Right atrium auricular region (tissue), 2 donors: ENCODE measurements at places on chromosomes 12 and 14. TPM values are rescaled to one million over a fixed set of nuclear protein-coding genes. Genes with fewer than 3 reads are reported as not detected.

Gene TGM1
- total RNA-seq: 36.9 TPM

Gene KRT79
- not detected for total RNA-seq

DNA sequence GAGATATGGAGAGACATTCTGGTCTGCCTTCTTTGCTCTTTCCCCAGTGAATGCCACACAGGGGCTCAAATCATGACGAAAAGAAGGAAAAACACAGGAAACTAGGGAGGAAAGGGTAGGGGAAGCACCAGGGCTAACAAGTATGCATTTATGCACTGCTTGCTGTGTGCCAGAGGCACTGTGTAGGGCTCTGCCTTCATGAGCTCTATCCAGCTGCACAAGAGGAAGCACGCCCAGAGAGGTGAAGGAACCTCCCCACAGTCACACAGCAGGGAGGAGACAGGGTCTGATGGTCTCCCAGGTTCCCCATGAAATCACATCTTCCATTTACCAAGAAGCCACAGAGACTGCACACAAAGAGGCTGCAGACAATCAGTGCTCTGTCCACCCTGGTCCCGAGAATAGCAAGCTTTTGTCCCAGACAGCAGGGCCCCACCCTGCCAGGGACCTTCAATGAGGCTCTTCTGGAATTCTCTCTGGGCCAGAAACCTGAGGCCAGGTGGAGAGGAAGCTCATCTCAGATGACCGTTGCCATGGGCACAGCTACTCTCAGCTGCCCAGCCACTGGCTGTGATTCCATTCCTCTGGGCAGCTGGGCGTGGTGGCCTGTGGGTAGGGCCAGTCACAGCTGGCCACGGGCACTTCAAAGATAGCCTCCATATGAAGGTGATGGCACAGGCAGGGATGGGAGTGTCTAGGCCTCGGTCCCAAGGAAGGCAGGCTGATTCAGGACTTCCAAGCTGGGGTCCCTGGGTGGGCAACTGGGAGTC lies 7.3 kb upstream of the TRPV4 start:
- no peaks in the 10 kb centered on the region for H3K36me3 ChIP-seq
- H3K27ac ChIP-seq: no peak overlapping the region
- no peak overlapping the region for H3K4me3 ChIP-seq
- H3K27me3 ChIP-seq: no peaks in the 10 kb centered on the region
- no peak for DNase-seq

DNA sequence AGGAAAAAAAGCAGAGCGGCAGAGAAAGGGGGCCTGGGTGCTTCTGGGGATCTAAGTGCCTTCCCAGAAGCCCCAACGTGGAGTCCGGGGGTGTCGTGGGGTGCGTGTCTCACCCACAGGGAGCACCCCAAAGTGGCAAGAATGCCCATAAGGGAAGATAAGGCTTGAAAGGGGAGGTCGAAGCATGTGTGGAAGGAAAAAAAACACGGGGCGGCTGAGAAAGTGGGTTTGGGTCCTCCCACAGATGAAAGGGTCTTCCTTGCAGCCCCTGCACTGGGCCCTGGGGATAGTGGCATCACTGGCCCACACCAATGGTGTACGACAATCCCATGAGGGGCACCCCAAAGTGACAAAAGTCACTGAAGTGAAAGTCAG lies 275.5 kb downstream of the ALG10 start:
- H3K27ac ChIP-seq: no peak overlapping the region
- H3K36me3 ChIP-seq: no peaks in the 10 kb centered on the region
- no peak for DNase-seq
- H3K27me3 ChIP-seq: no peaks in the 10 kb centered on the region

- H3K36me3 ChIP-seq: no peaks in the 10 kb centered on the region
- H3K4me1 ChIP-seq: no peaks in the 10 kb centered on the region
- no peak overlapping the region for H3K27ac ChIP-seq
- no peaks in the 10 kb centered on the region for H3K27me3 ChIP-seq
- H3K4me3 ChIP-seq: no peak overlapping the region
- no peak for DNase-seq
Measured at GRCh38 chr12:19978193-19978592, 390.1 kb upstream of the PDE3A start.

DNA sequence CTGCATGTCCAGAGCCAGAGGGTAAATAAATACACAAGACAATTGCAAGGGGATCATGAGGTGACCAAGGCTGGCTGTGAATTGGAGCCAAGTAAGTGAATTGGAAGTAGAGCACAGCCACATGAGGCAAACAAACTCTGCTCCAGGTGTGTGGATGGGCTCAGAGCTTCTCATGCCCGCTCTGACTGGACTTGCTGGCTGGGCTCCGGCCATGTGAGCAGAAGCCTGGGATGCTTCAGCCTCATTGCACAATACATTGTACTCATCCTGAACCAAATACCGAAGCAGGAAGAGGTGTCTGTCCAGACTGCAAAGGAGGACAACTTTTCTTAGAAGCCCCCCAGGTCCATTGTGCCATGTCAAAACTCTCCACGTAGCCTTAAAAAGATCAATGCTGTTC lies 193.0 kb downstream of the TTC8 start:
- no peak overlapping the region for H3K4me3 ChIP-seq
- no peak for DNase-seq
- no peak overlapping the region for H3K27ac ChIP-seq
- no peaks in the 10 kb centered on the region for H3K27me3 ChIP-seq
- no peaks in the 10 kb centered on the region for H3K4me1 ChIP-seq
- H3K36me3 ChIP-seq: no peaks in the 10 kb centered on the region

- H3K27me3 ChIP-seq: no peaks in the 10 kb centered on the region
- no peak for DNase-seq
- no peaks in the 10 kb centered on the region for H3K36me3 ChIP-seq
- H3K4me1 ChIP-seq: no peaks in the 10 kb centered on the region
Measured at GRCh38 chr12:23488130-23488529, 461.3 kb downstream of the SOX5 start.

GRCh38 chr12:109098183-109098604 lies 797 bp downstream of the UNG start:
- peaks cover 6% of the 10 kb centered on the region for H3K36me3 ChIP-seq
- no peak for DNase-seq
- H3K27ac ChIP-seq: peak overlapping the region; percentile 80
- H3K4me1 ChIP-seq: peaks cover 22% of the 10 kb centered on the region

DNA sequence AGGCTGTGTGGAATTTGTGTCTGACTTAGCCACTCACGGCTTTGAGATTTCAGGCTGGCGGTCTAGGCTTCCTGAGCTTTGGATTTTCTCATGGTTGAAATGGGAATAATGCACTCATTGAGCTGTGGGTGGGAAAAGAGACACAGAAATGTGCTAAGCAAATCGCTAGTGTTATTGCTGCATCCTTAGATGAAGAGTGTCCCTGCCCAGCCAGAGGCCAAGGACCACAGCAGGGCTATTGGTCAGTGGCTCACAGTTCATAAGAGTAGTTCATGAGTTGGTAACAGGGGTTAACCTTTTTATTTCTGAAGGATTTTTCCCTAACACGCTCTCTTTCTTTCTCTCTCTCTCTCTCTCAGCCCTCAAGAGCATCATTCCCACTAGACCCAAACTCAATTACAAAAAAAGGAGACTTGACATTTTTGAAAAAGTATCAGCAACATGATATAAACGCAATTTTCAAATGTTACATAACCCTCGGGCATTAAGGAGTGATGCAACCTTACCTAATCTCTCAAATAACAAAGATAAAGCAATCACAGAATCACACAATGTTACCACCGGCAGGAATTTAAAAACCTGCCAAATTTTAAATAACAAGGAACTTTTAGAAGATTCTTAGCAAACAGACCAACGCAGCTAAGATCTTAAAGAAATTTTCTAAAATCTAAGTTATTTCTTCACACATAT lies 36.7 kb upstream of the RMST start:
- H3K27me3 ChIP-seq: no peaks in the 10 kb centered on the region
- H3K4me3 ChIP-seq: no peak overlapping the region
- no peaks in the 10 kb centered on the region for H3K4me1 ChIP-seq
- no peaks in the 10 kb centered on the region for H3K36me3 ChIP-seq
- DNase-seq: no peak

DNA sequence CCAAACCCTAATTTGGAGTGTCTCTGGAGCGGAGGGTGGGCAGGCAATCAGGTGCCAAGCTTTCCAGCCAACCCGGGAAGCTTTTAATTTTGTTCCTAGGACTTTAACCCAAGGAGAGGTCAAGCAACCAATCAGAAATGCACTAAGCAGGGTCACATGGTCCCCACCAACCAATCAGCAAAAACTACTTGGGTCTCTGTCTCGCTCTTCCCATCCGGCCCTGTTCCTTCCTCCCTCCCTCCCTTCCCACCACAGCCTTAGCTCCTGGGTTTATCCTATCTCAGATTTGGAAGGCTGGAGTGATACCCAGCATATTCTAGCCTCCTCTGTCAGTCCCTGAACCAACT lies 7.3 kb downstream of the HOXC5 start:
- no peaks in the 10 kb centered on the region for H3K4me1 ChIP-seq
- H3K27me3 ChIP-seq: no peaks in the 10 kb centered on the region
- H3K36me3 ChIP-seq: no peaks in the 10 kb centered on the region

GRCh38 chr14:64692189-64692985 lies 11.8 kb upstream of the PLEKHG3 start:
- DNase-seq: no peak
- H3K27me3 ChIP-seq: no peaks in the 10 kb centered on the region
- H3K36me3 ChIP-seq: no peaks in the 10 kb centered on the region
- peak overlapping the region; percentile 56 for H3K27ac ChIP-seq

DNA sequence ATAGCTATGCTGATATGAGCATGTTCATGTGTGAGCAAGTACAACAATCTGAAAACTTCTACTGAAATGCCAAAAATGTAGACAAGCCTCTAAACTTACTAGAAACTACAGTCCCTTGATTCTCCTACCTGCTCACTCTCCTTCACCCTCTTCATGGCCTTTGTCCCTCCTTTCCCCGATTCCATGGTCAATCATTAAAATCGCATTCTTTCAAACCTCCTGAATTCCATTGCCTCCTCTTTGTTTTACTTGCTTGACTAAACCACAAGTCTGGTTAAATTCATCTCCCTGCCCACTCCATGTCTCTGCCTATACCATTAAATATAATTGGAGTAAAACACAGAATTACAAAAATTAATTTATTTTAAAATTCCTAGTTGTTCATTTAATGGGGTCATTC lies 33.0 kb upstream of the SSTR1 start:
- no peak overlapping the region for H3K27ac ChIP-seq
- H3K36me3 ChIP-seq: no peaks in the 10 kb centered on the region
- no peaks in the 10 kb centered on the region for H3K4me1 ChIP-seq
- no peak overlapping the region for H3K4me3 ChIP-seq
- H3K27me3 ChIP-seq: no peaks in the 10 kb centered on the region

- no peak overlapping the region for H3K27ac ChIP-seq
- no peaks in the 10 kb centered on the region for H3K4me1 ChIP-seq
- H3K36me3 ChIP-seq: no peaks in the 10 kb centered on the region
- no peak overlapping the region for H3K4me3 ChIP-seq
Measured at GRCh38 chr14:59754256-59754655, 116.3 kb downstream of the RTN1 start.

Gene TRAFD1
- total RNA-seq: 17.9 TPM

DNA sequence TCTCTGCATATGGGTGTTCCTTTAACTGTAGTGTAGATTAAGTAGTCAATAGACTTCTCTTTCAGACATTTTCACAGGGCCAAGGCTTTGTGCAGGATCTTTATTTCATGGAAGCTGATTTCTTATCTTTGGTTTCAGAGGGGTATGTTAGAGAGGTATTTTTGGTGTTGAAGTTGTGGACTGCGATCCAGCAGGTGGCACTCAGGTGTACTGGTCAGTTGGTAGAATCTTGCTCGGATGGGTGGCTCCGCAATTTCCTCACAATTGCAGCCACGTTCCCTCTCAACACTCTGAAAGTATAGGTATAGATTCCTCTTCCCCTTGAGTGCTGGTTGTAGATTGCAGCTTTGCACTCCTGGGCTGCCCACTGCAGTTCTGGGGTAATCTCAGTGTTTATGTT lies 44.3 kb downstream of the OSBPL8 start:
- no peaks in the 10 kb centered on the region for H3K4me1 ChIP-seq
- no peak overlapping the region for H3K27ac ChIP-seq
- no peak overlapping the region for H3K4me3 ChIP-seq
- H3K27me3 ChIP-seq: no peaks in the 10 kb centered on the region
- no peaks in the 10 kb centered on the region for H3K36me3 ChIP-seq

Gene PROX2
- not detected for total RNA-seq

Gene VSX2
- not detected for total RNA-seq

GRCh38 chr14:62939970-62940369 lies 105.3 kb downstream of the KCNH5 start:
- DNase-seq: no peak
- H3K4me3 ChIP-seq: no peak overlapping the region
- no peaks in the 10 kb centered on the region for H3K4me1 ChIP-seq
- no peaks in the 10 kb centered on the region for H3K36me3 ChIP-seq

- H3K27ac ChIP-seq: no peak overlapping the region
- no peak overlapping the region for H3K4me3 ChIP-seq
- H3K27me3 ChIP-seq: no peaks in the 10 kb centered on the region
- H3K36me3 ChIP-seq: peaks cover 3% of the 10 kb centered on the region
Measured at GRCh38 chr12:82475211-82475610, 116.9 kb downstream of the METTL25 start.

GRCh38 chr12:14454098-14454907 lies 88.8 kb downstream of the ATF7IP start:
- peaks cover 38% of the 10 kb centered on the region for H3K36me3 ChIP-seq
- no peaks in the 10 kb centered on the region for H3K4me1 ChIP-seq
- DNase-seq: no peak
- no peak overlapping the region for H3K27ac ChIP-seq
- no peak overlapping the region for H3K4me3 ChIP-seq

- H3K27ac ChIP-seq: peak overlapping the region; percentile 0
- peaks cover 6% of the 10 kb centered on the region for H3K4me1 ChIP-seq
Measured at GRCh38 chr12:50690925-50691324, 73.0 kb upstream of the ATF1 start.

DNA sequence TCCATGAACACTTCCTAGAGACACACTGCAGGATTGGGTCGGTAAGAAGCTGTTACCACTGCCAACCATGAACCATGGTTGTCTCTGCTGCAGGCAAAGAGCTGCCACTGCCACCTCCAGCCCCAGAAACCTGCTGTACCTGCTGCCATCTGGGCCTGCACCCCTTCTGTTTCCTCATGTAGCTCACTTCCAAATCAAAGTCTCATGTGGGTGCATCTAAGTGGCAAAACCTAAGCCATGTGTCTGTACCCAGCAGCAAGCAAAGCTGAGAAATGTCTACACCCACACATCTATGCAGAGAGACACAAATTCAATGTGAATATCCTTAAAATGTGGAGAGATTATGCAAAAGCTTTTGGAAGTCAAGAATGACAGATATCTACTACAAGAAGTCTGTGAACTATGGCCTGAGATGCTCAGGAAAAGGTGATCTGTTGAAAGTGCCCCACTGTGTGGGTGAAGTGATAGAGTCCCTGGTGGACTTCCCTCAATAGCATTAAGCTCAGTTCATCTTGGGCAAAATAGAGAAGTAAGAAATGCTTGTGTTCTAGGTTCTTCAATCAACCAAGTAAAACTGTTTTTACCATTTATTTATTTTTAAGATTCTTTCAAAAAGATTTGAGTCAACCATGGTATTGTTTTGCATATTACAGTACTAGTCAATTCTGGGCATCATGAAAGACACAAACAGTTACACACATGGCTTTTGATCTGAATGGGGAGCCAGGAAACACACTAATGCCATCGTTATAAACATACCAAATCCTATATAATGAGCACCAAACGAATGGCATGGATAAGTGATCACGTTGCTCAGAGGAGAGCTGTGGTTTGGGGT lies 64.4 kb downstream of the FOS start:
- H3K36me3 ChIP-seq: no peaks in the 10 kb centered on the region
- no peak overlapping the region for H3K27ac ChIP-seq
- no peak for DNase-seq
- H3K4me1 ChIP-seq: no peaks in the 10 kb centered on the region

- no peak overlapping the region for H3K4me3 ChIP-seq
- no peaks in the 10 kb centered on the region for H3K4me1 ChIP-seq
- no peak overlapping the region for H3K27ac ChIP-seq
- no peak for DNase-seq
- no peaks in the 10 kb centered on the region for H3K36me3 ChIP-seq
Measured at GRCh38 chr14:55562135-55562534, 17.9 kb upstream of the KTN1 start.

- H3K4me1 ChIP-seq: no peaks in the 10 kb centered on the region
- H3K27ac ChIP-seq: no peak overlapping the region
- H3K27me3 ChIP-seq: no peaks in the 10 kb centered on the region
Measured at GRCh38 chr14:100879194-100879593, 24.3 kb downstream of the RTL1 start.
